ENCODE measurements at places on chromosomes 5 and 9. TPM values are rescaled to one million over a fixed set of nuclear protein-coding genes. Genes with fewer than 3 reads are reported as not detected.

Gene QSOX2
- polyA plus RNA-seq = 4.1 TPM

Gene GARIN3
- 0.70 TPM for polyA plus RNA-seq

Gene LECT2
- not detected for polyA plus RNA-seq

Gene CSF2
- polyA plus RNA-seq = not detected

Gene SLC34A3
- not detected for polyA plus RNA-seq

Gene CATSPER3
- not detected for polyA plus RNA-seq

Gene HK3
- 1.5 TPM for polyA plus RNA-seq

Gene APC
- 68.3 TPM for polyA plus RNA-seq

Gene MARVELD2
- 0.66 TPM for polyA plus RNA-seq

Gene MCCC2
- polyA plus RNA-seq = 17.9 TPM

Gene INSL4
- not detected for polyA plus RNA-seq

Gene KCNV2
- not detected for polyA plus RNA-seq

Gene HAVCR2
- not detected for polyA plus RNA-seq

Gene TEX48
- polyA plus RNA-seq = not detected

Gene TMC1
- 0.87 TPM for polyA plus RNA-seq

Gene IFNA13
- not detected for polyA plus RNA-seq

Gene ASS1
- 18.5 TPM for polyA plus RNA-seq

Measured in Purkinje cell (primary cell).